Suppressor macrophage (primary cell): ENCODE measurements at places on chromosomes 5 and 9.

DNA sequence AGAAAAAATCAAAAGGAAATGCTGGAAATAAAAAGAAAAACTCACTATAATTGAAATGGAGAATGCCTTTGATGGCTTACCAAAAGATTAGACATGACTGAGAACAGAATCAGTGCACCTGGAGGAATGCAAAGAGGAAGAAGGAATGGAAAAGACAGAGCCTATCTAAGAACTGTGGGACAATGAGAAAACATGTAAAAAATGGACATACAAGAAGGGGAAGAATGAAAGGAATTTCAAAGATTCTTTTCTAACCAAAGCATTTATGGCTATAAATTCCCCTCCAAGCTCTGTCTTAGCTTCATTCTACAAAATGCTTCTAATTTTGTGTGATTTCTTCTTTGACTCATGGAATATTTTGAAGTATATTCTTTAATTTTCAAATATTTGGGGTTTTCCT, 47.5 kb upstream of the CLK4 start:
- no peak for DNase-seq

- DNase-seq: peak; percentile 90
These were observed 29.9 kb downstream of the CD180 start for GRCh38 chr5:67166460-67167285.

- no peak for DNase-seq
These were observed 202.9 kb downstream of the NXNL2 start for GRCh38 chr9:88737876-88738275.

- no peak for DNase-seq
These were observed 3.3 kb downstream of the DOCK8 start for GRCh38 chr9:217950-218349.

DNA sequence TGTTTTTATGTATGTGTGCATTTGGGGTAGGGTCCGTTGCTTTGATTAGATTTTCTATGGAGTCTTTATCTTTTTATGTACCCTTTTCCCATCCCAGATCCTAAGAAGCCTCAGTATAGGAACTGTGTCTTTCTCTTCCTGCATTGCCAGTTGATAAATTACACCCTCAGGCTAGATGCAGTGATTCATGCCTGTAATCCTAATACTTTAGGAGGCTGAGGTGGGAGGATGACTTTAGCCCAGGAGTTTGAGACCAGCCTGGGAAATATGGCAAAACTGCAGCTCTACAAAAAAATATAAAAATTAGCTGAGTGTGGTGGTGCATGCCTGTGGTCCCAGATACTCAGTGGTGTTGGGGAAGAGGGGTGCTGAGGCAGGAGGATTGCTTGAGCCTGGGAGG, 40.2 kb downstream of the NLN start:
- DNase-seq: no peak

GRCh38 chr5:180136630-180137381, 65.2 kb upstream of the RNF130 start:
- no peak for DNase-seq

GRCh38 chr9:129675620-129676019, 10.2 kb downstream of the PRRX2 start:
- DNase-seq: no peak

GRCh38 chr9:78468974-78469576, 172.2 kb downstream of the PSAT1 start:
- no peak for DNase-seq

DNA sequence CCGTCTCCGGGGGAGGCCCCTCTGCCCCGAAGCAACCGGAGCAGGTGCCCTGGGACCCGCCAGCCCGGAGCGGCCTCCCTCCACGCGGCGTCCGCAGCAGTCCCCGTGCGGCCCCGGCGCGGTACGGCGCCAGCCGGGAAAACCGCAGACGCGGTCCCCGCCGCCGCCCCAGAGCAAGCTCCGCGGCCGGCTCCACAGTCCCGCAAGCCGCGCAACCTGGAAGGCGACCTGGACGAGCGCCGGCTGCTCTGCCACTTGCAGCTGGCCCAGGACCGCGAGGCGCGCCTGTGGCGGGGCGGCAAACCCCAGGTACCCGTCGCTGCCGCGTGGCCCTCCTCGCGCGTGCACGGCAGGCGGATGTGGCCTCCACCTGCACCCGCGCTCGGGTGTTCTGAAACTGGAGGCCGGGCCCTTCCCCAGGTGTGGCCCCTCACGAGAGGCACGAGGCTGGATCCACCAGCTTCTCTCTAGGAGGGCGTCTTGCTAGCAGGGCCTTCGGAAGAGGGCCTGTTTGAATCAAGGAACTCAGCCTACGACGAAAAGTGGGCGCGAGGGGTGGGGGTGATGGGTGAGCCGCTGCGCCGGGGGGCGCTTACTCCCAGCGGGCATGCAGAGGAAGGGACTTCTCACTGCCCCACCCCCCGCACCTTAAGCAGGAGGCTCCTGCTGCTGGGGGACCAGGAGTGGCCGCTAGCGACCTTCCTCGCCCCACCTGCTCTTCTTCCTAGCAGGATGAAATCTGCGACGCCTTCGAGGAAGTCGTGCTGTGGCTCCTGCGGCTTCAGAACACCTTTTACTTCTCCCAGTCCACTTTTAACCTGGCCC, 602 bp downstream of the CCNI2 start:
- DNase-seq: no peak

DNA sequence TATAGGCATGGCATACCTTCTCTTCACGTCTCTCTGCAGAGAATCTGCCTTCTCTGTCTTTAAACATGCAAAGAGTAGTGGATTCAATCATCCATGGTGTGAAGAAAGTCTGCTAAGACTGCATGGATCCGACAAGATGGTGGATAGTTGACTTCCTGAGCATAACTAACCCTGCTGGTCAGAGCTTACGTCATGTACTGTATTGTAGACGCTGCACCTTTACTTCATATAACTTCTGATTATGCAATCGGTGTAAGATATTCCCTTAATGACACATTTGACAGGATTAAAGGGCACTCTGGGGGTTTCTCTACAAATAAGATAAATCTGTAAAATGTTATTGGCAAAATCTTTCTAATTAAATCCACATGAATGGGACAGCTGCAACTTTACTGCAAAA, 240.3 kb upstream of the NREP start:
- no peak for DNase-seq

DNA sequence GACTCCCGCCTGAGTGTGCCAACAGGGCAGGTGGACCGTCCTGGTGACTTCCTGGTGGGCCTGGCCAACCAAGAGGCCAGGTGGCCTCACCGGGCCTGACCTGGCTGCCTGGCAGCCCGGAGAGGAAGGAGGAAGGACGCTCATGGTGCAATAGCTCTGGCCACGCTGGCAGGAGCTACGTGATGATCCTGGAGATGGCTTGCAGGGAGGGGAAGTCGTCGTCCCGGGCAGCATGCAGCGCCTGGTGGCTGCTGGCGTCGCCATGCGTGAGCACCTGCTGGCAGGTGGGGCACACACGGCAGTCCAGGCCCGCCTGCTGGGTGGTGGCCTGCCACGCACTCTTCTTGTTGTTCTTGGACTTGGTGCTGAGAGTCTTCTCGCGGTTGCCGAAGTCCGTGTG, 26.3 kb downstream of the SPATA31C1 start:
- no peak for DNase-seq

DNA sequence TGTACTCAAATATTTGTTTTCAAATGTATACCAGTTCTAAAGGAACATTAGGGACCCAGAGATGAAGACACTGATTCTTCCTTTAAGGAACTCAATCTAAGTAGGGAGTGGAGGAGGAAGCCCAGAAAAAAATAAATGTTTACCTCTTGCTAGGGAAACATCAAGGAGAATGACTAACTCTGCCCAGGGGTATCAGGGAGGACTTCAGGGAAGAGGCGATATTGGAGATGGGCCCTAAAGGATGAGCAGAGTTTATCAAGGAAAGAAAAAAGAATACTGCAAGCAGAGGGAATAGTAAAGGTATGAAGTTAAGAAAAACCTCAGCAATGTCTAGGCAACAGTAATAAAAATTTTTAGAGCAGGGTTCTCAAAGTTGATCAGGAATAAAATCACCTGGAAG, 16.4 kb downstream of the FBXW2 start:
- no peak for DNase-seq

DNA sequence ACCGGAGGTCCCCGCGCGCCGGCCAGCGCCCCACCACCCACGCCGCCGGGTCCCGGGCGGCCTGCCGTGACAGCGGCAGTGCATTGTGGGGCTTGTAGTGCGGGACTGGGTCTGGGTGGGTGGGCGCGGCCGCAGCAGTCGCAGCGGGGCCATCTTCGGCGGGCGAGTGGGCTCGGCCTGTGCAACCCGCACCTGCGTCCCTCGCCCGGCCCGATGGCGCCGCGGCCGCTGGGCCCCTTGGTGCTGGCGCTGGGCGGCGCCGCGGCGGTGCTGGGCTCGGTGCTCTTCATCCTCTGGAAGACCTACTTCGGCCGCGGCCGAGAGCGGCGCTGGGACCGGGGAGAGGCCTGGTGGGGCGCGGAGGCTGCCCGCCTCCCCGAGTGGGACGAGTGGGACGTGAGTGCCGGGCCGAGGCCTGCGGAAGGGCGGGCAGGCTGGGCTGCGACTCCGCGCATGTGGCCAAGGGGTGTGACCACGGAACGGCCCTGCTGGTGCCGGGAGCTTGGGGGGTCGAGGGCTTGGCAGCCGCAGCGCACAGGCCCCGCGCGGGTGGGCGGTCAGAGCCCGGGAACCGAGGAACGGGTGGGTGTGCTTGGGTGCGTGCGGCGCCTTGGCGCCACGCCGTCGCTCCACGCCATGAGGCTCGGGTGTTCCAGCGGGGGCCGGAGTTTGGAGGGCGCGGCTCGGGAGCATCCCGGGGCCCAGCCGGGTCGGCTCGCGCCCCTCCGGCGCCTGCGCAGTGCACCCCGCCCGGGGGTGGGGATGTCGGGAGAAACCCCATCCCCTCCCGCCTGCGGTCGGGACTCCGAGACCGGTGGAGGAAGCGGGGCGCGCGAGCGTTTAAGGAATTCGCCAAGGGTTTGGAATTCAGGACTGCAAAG, at the start of gene ARL10:
Gene ARL10, plus strand, starts transcription at position 137 of the 881 bp plus-strand sequence. Its CDS starts 77 bp downstream, at position 214.
- peak; percentile 45 for DNase-seq

DNA sequence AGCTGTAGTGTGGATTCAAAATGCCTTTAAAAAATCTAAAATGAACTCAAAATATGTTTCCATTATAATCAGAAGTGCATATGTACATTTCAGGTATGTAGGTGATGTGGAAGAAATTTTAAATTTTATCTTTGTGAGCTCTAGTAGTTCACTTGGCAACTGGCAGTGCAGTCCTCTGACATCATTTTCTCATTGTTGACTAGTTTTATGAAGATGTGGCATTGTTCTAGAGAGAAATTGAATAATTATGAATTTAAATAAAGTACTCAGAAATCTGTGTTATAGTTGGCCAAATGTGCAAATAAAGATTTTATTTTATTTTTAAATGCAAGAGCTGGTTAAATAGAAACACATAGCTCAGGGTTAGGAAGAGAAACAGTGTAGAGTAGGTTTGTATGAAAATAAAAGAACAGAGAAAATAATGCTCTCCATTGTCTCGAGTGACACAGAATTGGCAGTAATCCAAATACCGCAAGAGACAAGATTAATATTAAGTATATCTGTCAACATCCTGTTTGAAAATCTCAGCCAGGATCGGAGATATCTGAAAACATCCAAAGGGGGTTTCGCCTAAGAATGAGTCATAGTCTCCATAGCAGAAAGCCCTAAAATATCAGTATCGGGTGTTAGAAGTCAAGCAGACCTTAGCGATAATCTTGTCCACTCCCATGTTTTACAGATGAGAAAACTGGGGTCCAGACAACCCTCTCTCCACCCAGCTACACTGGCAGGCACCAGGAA, 189.4 kb downstream of the CCDC192 start:
- no peak for DNase-seq

- DNase-seq: no peak
These were observed 158.1 kb upstream of the TARS1 start for GRCh38 chr5:33282696-33283095.

GRCh38 chr9:38065369-38066075, 3.5 kb downstream of the SHB start:
- DNase-seq: no peak

- no peak for DNase-seq
These were observed 254.4 kb upstream of the CDH10 start for GRCh38 chr5:24899180-24899579.

GRCh38 chr5:73482383-73483136, 15.7 kb upstream of the BTF3 start:
- DNase-seq: no peak

DNA sequence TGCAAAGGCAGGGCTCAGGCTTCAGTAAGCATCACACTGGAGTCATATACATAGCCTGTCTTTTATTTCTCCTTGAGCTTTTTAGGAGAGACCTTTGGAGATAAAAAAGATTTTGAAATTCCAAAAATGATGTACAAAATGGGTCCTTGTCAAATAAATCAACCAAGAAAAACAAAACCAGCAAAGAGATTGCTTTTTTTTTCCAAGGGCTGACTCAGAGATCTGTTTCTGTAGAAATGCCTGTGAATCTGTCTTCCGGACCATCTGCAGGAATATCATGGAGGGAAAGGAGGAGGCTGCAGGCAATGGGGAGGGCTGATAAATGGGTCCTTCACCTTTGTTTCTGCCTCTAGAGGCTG, 77.4 kb downstream of the SLIT3 start:
- DNase-seq: no peak

GRCh38 chr5:113292462-113292861, 142.3 kb downstream of the TSSK1B start:
- no peak for DNase-seq

- no peak for DNase-seq
These were observed 444.0 kb upstream of the PTGER4 start for GRCh38 chr5:40235471-40236400.

GRCh38 chr9:14441976-14442651, 128.2 kb upstream of the NFIB start:
- DNase-seq: no peak

DNA sequence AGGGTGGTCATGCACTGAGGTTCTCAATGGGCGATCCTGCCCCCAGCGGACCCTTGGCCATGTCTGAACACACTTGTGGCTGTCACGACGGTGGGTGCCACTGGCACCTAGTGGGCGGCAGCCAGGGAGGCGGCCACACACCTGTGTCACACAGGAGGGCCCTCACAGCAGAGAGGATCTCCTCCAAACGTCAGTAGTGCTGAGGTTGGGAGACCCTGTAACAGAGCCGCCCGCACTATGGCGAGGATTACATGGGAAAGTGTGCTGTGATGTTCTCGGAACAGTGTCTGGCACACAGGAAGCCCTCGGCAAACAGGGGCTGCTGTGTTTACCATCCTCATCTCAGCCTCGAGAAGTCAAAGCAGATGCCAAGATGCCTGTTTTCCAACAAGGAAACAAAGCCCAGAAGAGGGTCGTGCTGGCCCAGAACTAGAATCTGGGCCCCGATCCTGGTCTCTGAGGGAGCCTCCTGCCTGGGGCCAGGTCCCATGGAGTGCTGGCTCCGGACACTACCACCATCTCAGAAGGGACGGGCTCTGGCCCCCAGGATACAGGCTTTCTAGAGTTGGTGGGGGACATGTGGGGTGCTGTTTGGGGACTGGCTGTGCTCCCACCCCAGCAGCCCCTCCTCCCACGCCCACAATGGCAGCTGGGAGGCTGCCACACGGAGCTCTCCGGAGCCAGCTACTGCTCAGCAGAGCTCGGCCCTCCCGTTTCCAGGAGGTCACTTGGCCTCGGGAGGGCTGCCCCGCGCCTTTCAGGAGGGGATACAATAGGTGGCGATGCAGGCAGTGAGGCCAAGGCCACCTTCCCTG, 48.2 kb downstream of the DBH start:
- no peak for DNase-seq
